AG09309 (cell line): ENCODE measurements at places on chromosomes 5 and 9.

DNA sequence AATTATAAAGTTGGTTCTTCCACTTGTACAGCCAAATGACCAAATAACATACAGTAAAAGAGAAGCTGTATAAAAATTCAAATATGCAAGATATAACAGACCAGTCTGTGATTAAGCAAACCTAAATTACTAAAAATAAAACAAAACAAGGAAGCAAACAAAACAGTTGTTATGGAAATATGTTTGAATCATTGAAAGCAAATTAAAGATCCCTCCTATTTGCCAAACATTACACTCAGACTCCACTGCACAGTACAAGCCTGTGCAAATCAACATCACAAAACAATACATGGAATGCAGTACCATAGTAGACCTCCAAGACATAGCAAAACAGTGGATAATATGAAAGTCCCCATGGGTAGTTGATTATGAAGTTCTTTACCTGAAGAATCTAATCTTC, 288.1 kb upstream of the PTGER4 start:
- no peak for DNase-seq

- DNase-seq = no peak
Measured at GRCh38 chr9:126752881-126753670, 51.8 kb upstream of the ZBTB43 start.

DNA sequence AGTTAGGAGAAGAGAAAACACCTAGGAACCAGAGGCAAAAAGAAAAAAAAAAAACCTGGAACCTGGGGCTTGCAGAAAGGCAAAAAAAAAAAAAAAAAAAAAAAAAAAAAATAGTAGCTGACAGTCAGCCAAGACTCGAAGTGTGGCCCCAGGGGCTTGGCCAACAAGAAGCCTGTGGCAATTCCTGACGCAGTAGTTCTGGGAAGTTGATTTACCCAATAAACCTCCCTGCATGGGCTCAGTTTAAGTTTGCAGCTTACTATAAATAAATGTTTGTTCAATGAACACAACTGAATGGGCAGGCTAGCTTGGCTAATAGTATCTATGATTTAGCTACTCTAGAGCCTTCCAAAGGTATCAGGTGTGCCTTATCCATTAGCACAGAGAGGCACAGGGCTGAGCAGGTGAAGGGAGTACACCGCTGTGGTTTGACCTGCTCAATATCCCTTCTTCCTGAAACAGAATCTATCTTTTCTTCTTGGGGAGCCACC, 21.3 kb upstream of the GLRX start:
- peak; percentile 69 for DNase-seq

- DNase-seq = no peak
Measured at GRCh38 chr5:60779466-60779865, 64.6 kb downstream of the ELOVL7 start.

DNA sequence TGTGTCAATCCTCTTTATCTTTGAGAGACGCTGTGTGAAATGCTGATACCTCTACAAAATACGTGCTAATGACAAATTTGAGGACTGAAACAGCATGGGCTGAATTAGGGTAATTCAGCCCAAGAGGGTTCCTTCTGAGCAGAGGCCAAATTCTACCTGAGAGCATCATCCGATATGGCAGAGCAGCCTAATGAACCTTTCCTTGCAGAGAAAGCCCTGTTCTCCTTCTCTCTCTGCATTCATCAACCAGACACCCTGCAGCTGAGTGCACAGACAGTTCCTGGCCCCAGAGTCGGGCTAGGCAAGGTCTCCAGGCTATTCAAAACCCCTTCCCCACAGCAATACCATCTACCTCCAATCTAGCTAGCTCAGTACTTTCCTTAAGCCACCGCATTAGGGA, 77.9 kb downstream of the TRIM32 start:
- DNase-seq = no peak
